ENCODE measurements at places on chromosomes 1 and 21.

DNA sequence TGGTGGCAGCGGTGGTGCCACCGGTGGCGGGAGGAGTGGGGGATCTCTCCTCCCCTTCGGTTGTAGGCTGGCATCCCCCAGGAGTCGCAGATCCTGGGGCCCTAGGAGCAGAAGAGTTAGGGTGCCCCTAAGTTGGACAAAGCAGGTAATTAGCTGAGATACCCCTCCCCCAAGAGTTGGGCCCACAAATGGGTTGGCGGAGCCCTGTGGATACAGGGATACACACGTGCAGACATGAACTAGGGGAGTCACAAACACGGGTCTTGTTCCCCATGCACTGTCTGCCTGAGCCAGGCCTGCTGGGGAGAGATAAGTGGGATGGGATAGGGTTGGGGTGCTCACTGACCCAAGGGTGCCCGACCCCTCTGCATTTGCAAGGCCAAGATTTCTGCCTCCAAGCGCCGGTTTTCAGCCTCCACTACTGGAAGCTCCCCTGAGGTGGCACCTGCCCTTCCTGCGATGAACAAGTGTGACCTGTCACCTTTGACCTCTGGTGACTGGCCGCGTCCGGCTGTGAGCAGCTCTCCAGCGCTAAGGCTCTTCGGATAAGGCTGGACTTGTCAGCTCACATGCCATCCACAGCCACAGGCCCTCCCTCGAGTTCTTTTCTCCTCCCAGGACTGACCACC lies 1.8 kb downstream of the CCDC17 start:
- DNase-seq, result no peak

DNA sequence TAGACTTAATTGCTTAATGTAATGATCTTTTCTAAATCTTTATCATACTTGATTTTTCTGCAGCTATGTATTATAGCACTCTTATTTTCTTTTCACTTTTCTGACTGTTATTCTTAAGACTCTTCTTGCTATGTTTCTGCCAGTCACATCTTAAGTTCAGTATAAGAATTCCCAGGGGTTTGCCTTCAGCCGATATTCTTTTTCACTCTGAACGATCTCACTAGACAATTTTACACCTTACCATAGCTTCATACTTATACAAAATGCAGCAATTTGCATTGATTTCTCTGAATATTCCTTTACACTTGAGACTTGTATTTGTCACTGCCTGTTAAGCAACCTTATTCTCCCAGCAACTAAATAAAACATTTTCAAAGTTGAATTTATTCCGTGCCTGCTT lies 242.5 kb upstream of the OLFM3 start:
- no peak for DNase-seq

DNA sequence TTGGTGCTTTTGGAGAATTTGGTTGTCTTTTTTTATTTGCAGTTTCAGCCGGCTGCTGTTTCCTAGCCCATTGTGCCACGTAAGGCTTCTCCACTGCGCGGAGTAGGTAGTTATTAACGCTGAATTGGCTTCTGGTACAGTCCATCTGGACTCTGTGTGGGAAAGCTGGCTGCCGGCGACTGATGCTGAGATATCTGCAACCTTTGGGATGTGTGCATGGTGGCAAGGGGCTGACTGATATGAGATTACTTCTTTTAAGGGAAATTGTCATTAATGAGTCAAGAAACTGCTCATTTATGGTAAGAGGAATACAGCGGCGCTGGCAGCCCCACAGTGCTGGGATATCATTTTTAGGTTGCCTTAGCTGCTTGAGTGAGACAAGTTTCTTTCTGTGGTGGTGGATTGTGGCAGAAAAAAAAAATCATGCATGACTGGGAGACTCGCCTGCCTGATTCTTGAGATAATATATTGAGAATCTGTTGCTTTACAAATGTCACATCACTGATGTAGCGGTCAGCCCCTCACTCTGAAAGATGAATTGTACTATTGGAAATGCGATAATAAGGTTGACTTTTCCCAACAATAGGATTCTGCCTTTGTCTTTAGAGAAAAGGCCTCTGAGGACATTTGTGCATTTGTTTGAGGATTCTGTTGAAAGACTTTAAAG lies 2.5 kb upstream of the ELAVL4 start:
- no peak for DNase-seq

GRCh38 chr1:213523781-213524398 lies 463.9 kb upstream of the PROX1 start:
- no peak for DNase-seq

DNA sequence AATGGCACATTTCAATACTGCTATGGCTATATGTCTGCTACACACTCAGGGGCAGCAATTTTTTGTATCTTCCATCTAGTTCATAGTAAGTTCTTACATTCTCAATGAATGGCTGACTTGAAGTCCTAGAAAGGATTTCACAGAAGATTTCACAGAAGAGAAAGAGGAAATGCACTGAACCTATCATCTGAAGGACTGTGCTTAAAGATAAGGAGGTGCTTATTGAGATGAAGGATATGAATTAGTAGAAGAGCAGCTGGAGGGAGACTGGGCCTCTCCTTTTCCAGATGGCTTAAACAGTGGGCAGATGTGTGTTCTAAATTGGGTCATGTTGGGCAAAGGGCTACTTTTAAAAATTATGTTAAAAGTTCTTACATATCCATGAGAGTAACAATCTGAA lies 14.6 kb downstream of the ADAR start:
- no peak for DNase-seq

DNA sequence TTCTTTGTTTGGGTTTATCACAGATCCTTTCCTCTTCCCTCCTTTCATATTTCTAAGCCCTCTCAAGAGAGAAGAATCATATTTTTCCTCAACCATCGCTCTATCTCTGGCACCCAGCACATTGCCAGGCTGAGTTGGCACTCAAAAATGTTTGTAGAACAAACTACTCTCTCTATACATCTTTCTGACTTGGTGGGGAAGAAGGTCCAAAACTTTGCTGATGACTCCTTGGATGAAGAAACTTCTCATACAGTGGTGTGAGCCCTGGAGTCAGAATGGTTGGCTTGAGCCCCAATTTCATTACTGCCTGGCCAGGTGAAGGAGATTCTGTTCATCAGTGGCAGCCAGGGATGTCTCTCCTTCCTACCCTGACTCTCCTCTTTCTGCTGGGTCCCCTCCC lies 11.9 kb downstream of the ALX3 start:
- no peak for DNase-seq

DNA sequence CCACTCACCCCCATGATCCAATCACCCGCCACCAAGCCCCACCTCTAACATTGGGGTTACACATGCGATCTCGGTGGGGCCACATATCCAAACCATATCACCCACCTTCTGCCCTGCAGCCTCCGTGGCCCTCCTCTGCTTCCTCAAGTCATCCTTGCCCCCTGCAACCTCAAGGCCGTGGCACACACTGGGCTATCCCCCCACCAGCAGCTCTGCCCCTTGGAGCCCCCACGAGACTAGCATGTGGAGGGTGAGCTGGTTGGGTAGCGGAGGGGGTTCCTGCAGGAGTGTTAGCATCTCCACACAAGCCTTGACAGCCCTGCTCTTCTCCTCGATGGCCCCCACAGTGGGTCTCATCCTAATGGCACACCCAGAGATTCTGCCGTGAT lies 100.8 kb downstream of the TOMM20 start:
- no peak for DNase-seq

DNA sequence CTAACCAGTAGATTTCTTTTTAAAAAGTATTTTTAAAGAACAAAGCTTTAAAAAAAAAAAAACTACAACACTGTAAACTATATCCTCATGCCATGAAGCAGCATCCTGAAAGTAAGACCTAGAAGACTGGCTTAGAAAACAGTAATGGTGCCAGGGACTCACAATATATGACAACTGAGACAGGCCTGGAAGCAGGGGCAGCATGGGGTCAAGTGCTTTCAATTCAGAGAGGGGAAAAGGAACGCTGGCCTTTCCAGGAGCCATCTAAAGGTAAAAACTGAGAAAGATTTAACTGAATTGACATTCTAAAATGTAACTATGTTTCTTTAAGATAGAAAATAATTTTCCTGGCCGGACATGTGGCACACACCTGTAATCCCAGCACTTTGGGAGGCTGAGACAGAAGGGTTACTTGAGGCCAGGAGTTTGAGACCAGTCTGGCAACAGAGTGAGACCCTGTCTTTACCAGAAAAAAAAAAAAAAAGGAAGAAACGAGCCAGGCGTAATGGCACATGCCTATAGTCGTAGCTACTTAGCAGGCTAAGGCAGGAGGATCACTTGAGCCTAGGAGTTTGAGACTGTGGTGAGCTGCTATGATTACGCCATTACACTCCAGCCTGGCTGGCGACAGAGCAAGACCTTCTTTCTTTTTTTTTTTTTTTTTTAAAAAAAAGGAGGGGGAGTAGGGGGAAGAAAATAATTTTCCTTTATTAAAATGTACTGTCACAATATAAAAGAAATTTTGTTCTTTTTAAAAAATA lies 54.1 kb downstream of the SLC35D1 start:
- DNase-seq, result no peak

- peak; percentile 49 for DNase-seq
These were observed 705 bp downstream of the KHDRBS1 start for GRCh38 chr1:32014199-32014947.

DNA sequence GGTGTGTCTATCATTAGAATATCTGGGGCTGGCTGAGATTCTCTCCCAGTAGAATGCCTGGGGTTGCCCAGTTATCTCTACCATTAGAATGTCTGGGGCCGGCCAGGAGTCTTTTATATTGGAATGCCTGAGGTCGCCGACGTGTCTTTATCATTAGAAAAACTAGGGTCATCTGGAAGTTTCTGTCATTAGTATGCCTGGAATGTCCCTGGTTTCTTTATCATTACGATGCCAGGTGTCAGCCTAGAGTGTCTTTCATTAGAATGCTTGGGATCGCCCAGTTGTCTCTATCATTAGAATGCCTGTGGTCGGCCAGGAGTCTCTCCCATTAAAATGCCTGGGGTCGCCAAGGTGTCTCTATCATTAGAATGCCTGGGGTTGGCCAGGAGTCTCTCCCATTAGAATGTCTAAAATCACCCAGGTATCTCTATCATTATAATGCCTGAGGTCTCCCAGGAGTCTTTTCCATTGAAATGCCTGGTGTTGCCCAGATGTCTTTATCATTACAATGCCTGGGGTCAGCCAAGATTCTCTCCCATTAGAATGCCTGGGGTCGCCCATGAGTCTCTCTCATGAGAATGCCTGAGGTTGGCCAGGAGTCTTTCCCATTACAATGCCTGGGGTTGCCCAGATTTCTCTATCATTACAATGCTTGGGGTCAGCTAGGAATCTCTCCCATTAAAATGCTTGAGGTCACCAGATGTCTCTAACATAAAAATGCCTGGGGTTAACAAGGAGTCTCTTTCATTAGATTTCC lies 53.2 kb downstream of the RNF187 start:
- no peak for DNase-seq

DNA sequence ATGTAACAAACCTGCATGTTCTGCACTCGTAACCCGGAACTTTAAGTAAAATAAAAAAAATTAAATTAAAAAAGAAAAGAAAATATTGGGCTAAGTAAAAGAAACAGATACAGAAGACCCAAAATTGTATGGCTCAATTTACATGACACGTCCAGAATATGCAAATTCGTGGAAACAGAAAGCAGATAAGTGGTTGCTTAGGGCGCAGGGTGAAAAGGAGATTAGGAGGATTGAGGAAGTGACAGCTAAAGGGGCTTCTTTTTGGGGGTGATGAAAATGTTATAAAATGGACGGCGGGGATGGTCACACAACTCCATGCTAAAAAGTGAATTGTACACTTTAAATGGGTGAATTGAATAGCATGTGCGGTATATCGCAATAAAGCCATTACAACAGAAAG lies 27.4 kb upstream of the ZBTB21 start:
- DNase-seq, result no peak

DNA sequence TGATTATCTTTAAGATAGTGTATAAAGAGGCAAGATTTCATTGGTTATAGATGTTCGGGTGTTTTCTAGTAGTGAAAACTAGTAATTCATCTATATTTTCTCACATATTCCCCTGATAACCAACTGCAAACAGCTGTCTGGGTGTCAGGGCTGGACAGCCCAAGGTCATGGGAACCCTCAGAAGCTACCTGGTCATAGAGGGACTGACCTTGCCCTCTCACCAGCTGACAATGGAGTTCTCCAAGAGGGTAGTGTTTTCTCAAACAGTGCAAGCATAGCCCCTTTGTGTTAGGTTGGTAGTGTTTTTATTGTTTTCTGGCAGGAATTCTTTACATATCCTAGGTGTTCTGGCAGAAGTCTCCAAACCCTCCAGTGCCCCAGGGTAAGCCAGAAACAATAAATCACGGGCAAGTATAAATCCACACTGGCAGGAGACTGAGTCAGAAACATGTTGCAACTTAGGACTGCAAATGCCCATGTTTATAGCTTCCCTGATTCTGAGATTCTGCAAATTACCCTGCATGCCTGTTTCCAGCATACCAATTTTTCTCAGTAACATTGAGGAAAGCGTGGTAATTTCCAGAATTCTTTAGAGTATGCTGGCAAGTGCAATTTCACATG lies 82.8 kb upstream of the ATP1A1 start:
- DNase-seq, result no peak

DNA sequence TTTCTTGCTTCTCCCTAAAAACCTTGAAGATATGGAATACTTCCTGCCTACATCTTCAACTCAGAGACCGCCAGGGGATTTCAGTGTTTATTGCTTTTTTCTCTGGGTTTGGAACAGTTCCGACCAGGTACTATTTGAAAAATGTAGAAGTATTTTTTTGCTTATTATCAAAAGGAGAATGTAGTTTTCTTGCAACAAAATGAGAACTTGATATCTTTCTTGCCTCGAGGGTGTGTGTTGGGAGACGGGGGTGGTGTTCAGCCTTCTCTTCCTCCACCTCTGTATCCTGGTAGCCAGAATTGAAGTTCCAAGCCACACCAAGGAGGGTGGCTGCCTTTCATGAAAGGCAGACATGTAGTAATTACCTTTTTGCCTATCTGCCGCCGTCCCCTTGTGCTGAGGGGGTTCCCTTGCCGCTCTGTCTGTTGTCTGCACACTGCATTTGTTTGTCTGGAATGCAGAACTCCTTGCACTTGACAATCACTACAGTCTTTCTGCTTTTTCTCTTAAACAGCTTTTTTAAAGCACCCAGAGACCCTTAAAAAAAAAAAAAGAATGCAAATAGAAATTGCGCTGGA lies 212.1 kb downstream of the PBX1 start:
- DNase-seq, result no peak

- DNase-seq, result no peak
These were observed 45.2 kb downstream of the ADAMTS1 start for GRCh38 chr21:26800001-26800400.

GRCh38 chr1:15627343-15627988 lies 10.2 kb downstream of the DDI2 start:
- DNase-seq, result no peak

GRCh38 chr1:11448373-11449099 lies 30.4 kb upstream of the DISP3 start:
- no peak for DNase-seq

Data from occipital lobe (tissue), 3 donors.